Fibroblast of skin of abdomen (primary cell): ENCODE measurements at places on chromosomes 16 and 17.

DNA sequence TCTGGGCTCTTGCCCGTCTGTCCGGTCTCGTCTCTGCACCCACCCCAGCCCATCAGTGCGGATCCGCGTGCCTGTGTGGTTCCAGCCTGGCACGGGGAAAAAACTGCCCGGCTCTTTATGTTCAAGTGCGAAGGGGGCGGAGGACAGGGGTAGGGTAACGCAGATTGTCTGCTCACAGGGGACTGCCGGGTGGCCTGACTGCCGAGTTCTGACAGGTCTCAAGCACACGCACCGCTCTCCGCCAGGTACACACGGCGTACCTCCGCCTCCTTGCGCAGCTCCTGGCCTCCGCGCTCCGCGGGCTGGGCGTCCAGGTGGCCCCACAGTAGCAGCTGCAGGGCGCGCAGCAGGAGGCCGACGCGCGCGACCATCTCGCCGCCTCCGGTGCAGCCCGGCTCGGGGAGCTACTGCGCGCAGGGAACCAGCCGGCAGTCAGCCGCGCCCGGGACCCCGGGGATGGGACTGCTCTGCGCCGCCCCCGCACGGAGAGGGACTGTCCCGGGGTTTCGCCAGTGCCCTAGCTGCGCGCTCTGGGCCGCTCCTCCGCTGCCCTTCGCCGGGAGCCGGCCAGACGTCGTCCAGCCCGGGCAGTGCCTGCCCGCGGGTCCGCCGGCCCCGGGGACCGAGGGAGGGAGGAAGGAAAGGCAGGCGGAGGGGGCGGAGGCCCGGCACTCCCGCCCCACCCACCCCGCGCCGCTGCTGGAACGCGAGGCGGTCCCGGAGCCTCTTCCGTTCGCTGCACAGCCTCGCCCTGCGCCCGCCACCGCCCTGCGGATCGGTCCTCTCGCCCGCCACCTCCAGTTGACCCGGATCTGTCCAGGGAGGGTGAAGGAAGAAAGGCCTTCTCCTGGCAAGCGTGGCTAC lies at the start of gene MMP28:
Gene MMP28, minus strand, starts transcription at position 635 of the 864 bp plus-strand sequence. Its CDS starts 264 bp downstream, at position 371.
- no peak for DNase-seq

DNA sequence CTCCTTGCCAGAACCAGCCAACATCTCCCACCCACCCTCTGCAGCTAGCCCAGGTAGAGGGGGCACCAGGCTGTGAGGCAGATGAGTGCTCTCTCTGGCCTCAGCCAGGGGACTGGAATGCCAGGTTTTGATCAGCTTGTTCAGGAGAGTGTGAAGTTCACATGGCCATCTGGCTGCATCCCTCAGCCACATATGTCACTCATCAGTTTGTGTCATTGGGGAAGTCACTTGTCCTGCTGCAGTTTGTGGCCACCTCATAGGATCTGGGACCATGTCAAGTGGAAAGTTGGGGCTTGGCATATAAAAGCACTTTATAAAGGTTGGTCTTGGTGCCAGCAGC lies 147.6 kb downstream of the SOCS1 start:
- DNase-seq = no peak

DNA sequence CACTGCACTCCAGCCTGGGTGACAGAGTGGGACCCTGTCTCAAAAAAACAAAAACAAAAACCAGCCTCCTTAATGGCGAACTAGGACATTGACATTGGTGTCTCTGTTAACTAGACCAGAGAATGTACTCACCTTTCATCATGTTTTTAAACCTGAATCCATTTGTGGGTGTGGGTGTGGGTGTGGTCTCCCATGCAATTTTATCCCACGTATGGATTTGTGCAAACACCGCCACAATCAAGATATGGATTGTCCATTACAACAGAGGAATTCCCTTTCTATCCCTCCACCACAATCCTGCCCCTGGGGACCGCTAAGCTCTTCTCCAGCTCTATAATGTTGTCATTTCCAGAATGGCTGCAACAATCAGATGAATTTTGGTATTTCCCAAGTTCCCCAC lies 49.9 kb downstream of the DNAH17 start:
- no peak for DNase-seq

GRCh38 chr16:5604770-5605169 lies 507.2 kb upstream of the EEF2KMT start:
- no peak for DNase-seq
